ENCODE measurements at places on chromosomes 7 and 10.

DNA sequence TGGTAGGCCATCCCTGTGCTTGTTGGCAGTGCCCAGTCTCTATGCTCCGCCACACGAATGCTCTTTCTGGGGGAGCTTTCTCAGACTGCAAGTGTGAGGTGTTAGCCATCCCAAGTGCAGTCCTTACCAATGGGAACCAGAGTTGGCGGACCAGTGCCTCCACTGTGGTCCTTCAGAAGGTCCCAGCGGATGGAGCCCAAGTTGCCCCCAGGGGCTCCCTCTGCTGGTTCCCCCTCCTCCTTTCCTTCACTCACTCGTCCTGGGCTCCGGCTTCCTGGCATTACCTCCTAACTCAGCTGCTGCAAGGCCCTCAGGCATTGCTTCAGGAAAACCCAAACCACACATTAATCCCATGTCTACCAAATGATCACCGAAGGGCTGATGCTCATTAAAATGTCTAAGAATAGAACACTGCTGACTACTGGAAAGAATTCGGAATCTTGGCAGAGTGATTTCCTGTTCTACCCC, 139.8 kb downstream of the CUBN start:
- DNase-seq, result no peak

GRCh38 chr10:47378606-47379444, 5.3 kb downstream of the ZNF488 start:
- no peak for DNase-seq

DNA sequence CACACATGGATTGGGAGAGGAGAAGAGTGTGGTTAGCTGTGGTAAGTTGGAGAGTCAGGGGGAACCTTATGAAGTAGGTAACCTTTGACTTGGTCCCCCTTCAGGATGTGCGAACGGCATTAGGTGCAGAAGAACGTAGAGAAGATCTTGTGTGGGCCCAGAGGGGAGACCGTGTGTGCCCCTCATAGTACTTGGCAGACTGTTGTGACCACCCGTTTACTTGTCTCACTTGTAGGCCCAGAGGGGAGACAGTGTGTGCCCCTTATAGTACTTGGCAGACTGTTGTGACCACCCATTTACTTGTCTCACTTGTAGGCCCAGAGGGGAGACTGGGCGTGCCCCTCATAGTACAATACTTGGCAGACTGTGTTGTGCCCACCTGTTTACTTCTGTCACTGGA, 2.6 kb downstream of the GTPBP4 start:
- DNase-seq, result no peak

GRCh38 chr7:47827351-47827756, 120.9 kb downstream of the PKD1L1 start:
- DNase-seq, result no peak

DNA sequence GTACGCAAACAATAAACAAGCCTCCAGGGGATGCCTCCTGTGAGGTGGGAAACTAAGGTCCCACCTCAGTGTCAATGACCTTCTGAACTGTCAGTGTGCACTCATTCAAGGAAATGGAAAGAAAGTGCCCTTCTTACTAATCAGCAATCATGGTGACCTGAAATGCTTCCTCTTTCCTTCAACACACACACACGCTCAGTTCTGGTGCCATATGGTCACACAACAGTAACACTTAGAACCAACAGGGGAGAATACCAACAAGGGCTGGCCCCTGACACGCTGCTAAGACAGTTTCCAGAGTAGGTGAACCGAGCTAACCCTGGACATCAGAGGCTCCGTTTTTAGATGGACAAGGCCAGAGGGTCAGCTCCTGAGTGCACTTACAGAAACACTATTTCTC, 42.1 kb upstream of the EFCAB10 start:
- no peak for DNase-seq

DNA sequence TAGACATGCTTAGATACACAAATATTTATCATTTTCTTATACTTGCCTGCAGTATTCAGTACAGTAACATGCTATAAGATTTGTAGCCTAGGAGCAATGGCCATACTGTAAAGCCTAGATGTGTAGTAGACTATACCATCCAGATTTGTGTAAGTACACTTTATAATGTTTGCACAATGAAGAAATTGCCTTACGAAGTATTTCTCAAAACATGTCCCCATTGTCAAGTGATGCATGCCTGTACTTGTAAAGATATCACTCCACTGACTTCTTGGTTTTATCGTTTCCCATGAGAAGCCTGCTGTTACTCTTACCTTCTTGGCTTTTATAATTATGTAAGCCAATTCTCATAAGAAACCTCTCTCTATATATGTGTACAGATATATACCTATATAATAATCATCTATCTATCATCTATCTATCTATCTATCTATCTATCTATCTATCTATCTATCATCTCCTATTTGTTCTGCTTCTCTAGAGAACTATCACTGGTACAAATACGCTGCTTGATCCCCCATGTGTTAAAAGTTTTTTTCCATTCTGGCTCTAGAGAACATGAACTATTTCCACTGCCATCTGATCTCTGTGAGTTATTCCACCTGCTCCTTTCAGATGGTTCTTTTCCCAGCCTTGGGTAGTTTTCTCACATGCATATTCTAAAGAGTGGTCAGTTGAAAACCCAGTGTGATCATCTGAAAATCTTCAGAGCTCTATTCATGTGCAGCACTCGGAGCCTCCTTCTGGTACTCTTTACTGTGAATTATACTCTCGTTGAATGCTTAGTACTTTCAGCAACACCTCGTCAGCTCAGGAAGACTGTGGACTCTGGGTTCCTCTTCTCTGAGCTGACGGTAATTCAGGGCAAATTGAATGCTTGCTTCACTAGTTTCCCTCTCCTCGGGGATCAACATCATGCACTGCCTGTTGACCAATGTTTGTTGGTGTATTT, 14.5 kb upstream of the VCL start:
- no peak for DNase-seq

GRCh38 chr10:75350791-75351190, 50.8 kb downstream of the ZNF503 start:
- DNase-seq, result no peak

All from DMS 273 treated with DMSO at 0.1 percent for 48 hours (cell line).